GM23338 (cell line): ENCODE measurements at places on chromosomes 2 and 18. TPM values are rescaled to one million over a fixed set of nuclear protein-coding genes. Genes with fewer than 3 reads are reported as not detected.

The THUMPD2 gene
- 16.1 and 19.5 TPM in 2 replicates for total RNA-seq

The AQP12B gene
- total RNA-seq, result not detected in 2 replicates

The SPDYA gene
- total RNA-seq, result 0.12 and 0.42 TPM in 2 replicates

The EML6 gene
- 1.1 and 6.2 TPM in 2 replicates for total RNA-seq

The MGAT5 gene
- total RNA-seq, result 25.4 and 27.6 TPM in 2 replicates

The GPR35 gene
- total RNA-seq, result 0.39 TPM in 1 of 2 replicates, not detected in the other

The LIMS1 gene
- 30.9 and 36.9 TPM in 2 replicates for total RNA-seq

The CDCA7 gene
- 84.3 and 95.5 TPM in 2 replicates for total RNA-seq

The DYNAP gene
- total RNA-seq, result 0.28 and 1.0 TPM in 2 replicates

The EGR4 gene
- total RNA-seq, result not detected in 2 replicates

GRCh38 chr2:170503971-170504809 is 210.9 kb upstream of the SP5 start:
- DNase-seq, result peak; percentile 40
- H3K27ac ChIP-seq, result peak overlapping the region; percentile 45; the same call in 1 of the 2 replicates
- H3K4me3 ChIP-seq, result peak overlapping the region; percentile 23
- H3K27me3 ChIP-seq, result no peaks in the 10 kb centered on the region; the same call in 1 of the 2 replicates
- H3K4me1 ChIP-seq, result peaks cover 65% of the 10 kb centered on the region

- H3K36me3 ChIP-seq, result no peaks in the 10 kb centered on the region
- no peak overlapping the region for H3K27ac ChIP-seq
- H3K4me3 ChIP-seq, result no peak overlapping the region
- no peaks in the 10 kb centered on the region for H3K27me3 ChIP-seq
- H3K4me1 ChIP-seq, result peaks cover 42% of the 10 kb centered on the region
Measured at GRCh38 chr2:158495175-158495574, 38.4 kb downstream of the PKP4 start.

DNA sequence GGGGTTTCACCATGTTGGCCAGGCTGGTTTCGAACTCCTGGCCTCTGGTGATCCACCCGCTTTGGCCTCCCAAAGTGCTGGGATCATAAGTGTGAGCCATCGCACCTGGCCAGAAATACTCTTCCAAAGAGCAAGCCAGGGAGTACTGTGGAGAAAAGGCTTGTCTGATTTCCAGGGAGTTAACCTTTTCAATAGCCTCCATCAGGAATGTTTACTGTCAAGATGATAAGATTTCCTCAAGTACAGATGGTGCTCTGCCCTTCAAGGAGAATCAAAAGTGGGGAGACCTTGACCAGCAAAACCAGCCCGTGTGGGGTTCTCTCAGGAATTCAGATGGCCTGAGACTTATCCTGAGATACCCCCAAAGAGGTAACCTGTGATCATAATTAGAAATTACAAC is 237.2 kb downstream of the PRKCE start:
- no peak for DNase-seq
- no peaks in the 10 kb centered on the region for H3K27me3 ChIP-seq
- peaks cover 3% of the 10 kb centered on the region; the same call in 1 of the 2 replicates for H3K4me1 ChIP-seq
- H3K4me3 ChIP-seq, result no peak overlapping the region
- H3K36me3 ChIP-seq, result no peaks in the 10 kb centered on the region

DNA sequence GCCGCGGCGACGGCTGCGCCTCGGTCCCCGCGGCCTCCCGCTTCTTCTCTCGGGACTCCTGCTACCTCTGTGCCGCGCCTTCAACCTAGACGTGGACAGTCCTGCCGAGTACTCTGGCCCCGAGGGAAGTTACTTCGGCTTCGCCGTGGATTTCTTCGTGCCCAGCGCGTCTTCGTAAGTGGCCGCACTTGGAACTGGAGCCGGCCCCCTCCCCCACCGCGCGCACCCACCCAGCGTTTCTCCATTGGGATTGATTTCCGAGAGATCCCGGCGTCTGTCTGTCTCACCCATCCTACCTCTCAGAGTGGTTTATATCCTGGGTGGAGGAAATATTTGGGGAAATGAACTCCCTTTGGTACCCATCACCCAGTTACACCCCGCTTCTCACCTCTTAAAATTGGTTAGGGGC is 498 bp downstream of the ITGAV start:
- H3K4me3 ChIP-seq, result peak overlapping the region; percentile 92
- peaks cover 13% of the 10 kb centered on the region for H3K4me1 ChIP-seq
- H3K36me3 ChIP-seq, result no peaks in the 10 kb centered on the region
- H3K27me3 ChIP-seq, result no peaks in the 10 kb centered on the region

GRCh38 chr2:190767821-190768220 is 112.8 kb upstream of the GLS start:
- H3K4me1 ChIP-seq, result no peaks in the 10 kb centered on the region
- H3K27me3 ChIP-seq, result no peaks in the 10 kb centered on the region
- no peak for DNase-seq
- H3K4me3 ChIP-seq, result no peak overlapping the region
- H3K36me3 ChIP-seq, result no peaks in the 10 kb centered on the region

DNA sequence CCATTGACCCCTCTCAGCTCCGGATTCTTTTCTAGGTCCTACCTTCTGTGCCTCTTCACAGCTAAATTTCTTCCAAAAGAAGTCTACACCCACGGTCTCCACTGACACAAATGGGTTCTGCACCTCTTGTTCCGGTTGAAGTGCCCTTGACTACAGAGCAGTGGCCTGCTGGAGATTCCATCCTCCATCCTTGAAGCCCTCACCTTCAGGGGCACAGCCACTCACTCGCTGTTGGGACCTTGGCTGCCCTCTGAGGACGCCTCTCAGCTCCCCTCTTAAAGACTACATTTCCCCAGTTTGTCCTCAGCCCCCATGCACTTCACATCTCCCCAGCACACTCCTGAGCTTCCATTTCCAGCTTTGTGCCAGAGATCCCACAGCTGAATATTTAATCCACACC is 226.3 kb downstream of the ATAD2B start:
- DNase-seq, result no peak
- H3K4me3 ChIP-seq, result no peak overlapping the region
- H3K27me3 ChIP-seq, result no peaks in the 10 kb centered on the region
- H3K36me3 ChIP-seq, result no peaks in the 10 kb centered on the region
- no peak overlapping the region for H3K27ac ChIP-seq
- no peaks in the 10 kb centered on the region for H3K4me1 ChIP-seq

DNA sequence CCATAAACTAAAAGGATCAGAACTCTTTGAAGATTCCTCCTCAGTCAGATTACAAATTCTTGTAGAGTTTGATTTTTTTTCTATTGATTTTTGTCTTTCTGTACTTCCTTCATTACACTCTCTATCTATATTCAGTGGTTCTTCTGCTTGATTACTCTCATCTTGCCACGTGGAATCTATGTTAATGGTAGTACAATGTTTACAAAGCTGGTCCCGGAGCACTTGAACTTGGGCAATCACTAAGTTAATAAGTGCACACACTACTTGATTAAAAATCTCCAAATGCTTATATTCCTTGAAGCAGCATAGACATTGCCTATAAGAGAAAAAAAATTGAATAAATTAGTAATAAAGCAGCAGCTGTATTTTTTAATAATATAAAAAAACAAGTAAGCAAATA is 65.1 kb downstream of the USP34 start:
- DNase-seq, result no peak
- H3K4me3 ChIP-seq, result no peak overlapping the region
- H3K27me3 ChIP-seq, result no peaks in the 10 kb centered on the region
- no peaks in the 10 kb centered on the region for H3K36me3 ChIP-seq

DNA sequence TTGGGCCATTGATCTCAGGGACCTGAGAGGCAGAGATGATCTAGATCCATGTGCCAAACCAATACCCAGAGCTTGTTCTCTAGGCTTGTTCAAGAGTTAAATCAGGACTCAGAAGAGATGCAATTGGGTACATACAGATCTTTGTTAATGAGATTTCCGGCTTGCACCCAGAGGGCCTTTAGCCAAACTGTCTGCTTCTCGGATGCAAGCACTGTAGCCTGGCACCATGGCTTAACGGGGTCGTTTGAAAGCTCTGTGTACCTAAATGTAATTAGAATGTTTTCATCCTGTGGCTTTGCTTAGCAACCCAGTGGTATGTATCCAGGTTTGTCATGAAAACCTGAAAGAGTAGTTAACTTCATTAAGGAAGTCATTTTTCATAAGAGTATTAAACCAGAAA is 94.2 kb downstream of the TPGS2 start:
- H3K27me3 ChIP-seq, result no peaks in the 10 kb centered on the region
- H3K27ac ChIP-seq, result no peak overlapping the region
- no peak for DNase-seq
- no peaks in the 10 kb centered on the region for H3K4me1 ChIP-seq

DNA sequence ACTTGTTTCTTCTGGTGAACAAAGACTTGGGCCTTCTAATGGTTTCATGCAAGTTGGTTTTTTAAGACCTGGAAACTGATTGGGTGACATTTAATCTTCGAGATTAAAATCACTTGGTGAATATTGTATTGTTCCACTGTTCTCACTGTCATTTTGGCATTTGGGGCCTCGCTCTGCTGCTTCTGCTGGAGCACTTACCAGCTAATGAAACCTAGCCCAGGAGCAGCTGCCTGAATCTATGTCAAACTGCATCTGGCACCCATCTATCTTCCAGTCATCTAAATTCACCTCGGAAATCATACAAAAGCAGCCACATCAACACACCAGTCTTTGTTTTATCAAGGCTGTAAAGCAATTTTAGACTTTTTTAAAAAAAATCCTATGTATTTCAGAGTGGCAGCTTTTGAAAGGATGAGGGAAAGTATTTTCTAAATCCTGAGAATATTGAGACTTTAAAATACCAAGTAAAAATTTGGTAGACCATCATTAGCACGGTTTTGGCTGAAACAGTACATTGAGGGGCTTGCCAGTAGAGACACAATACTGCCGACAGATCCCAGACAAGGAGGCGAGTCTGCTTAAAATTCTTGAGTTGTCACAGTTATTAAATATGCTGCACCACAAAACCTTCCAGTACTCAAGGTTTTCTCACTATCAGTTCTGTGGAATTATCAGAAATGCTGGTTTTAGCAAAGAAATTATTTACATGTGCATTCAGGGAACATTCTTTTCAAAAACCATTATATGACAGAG is 26.1 kb upstream of the SERTAD2 start:
- no peak overlapping the region for H3K4me3 ChIP-seq
- peaks cover 12% of the 10 kb centered on the region for H3K4me1 ChIP-seq
- no peak overlapping the region for H3K27ac ChIP-seq
- no peaks in the 10 kb centered on the region for H3K27me3 ChIP-seq
- no peaks in the 10 kb centered on the region for H3K36me3 ChIP-seq

DNA sequence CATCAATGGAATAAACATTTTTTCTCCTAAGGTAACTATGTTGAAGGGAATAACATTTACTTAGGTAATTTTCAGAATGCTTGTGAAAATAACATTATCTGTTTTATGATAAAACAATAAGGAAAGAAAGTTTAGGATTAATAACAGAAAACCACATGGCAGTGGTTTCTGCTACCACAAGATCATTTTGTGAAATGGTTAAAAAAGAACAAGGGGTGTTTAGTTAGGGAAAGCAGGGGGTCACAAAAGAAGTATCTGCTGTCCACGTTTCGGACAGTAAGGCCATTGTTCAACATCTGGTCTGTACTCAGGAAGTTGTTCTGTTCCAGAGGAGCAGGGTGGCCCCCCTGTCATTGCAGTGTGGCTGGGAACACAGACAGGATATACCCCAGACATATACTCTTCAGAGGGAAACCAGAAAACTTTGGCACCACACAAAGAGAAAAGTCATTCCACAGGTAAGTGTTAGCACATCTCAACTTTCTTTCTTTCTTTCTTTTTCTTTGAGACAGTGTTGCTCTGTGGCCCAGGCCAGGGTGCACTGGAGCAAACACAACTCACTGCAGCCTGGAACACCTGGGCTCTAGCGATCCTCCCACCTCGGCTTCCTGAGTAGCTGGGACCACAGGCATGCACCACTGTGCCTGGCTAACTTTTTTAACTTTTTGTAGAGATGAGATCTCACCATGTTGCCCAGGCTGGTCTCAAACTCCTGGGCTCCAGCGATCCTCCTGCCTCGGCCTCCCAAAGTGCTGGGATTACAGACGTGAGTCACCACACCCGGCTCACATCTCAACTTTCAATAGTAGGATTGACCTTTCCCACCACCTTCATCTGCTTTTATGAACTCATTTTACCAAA is 14.8 kb upstream of the ARL5A start:
- H3K27me3 ChIP-seq, result no peaks in the 10 kb centered on the region
- H3K36me3 ChIP-seq, result no peaks in the 10 kb centered on the region
- H3K4me1 ChIP-seq, result no peaks in the 10 kb centered on the region
- DNase-seq, result no peak
- H3K27ac ChIP-seq, result no peak overlapping the region
- H3K4me3 ChIP-seq, result no peak overlapping the region

- no peak for DNase-seq
- H3K36me3 ChIP-seq, result no peaks in the 10 kb centered on the region
- H3K27me3 ChIP-seq, result no peaks in the 10 kb centered on the region
- H3K4me3 ChIP-seq, result no peak overlapping the region
Measured at GRCh38 chr2:7646024-7646423, 728.8 kb downstream of the RNF144A start.

DNA sequence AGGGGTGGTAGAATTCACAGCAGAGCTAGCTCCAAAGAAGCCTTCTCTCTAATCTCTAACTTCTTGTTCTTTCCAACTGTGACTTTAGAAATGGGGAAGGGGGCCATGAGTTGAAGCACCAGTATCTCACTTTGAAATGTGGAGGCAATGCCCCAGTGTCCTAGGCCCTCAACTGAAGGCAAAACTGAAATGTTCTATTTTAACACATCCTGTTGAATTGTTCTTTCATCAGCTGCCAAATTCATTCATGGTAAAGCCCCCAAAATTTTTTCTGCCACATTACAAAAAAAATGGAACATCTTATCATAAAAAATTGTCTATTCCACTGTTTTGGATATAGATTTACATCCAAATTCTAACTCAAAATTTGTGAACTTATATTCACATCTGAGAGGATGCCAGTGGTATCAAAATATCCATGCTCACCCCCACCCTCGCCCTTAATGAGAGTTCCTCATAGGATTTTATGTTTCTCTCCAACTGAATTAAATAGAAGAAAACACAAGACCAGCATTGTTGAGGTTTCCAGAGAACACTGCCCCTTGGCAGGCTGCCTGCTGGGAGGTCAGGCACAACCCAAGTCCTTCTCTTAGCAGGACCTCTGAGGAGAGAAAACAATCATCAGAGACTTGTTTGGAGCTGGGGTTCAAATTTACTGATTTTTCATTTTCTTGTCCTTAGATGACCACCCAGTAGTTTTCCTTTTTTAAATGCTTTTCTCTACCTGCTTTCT is 147.4 kb upstream of the PGAP1 start:
- H3K4me1 ChIP-seq, result no peaks in the 10 kb centered on the region
- DNase-seq, result no peak
- no peaks in the 10 kb centered on the region for H3K36me3 ChIP-seq
- no peaks in the 10 kb centered on the region for H3K27me3 ChIP-seq

GRCh38 chr2:172182624-172183023 is 79.9 kb upstream of the DLX2 start:
- no peak overlapping the region for H3K4me3 ChIP-seq
- peaks cover 11% of the 10 kb centered on the region for H3K4me1 ChIP-seq
- no peaks in the 10 kb centered on the region for H3K36me3 ChIP-seq
- no peak for DNase-seq
- H3K27me3 ChIP-seq, result peaks cover 6% of the 10 kb centered on the region; the same call in 1 of the 2 replicates
